Suppressor macrophage treated with lipopolysaccharide for 1 hour (primary cell): ENCODE measurements at places on chromosomes 3 and 15.

GRCh38 chr15:92749216-92749615, 93.6 kb upstream of the FAM174B start:
- DNase-seq: no peak

DNA sequence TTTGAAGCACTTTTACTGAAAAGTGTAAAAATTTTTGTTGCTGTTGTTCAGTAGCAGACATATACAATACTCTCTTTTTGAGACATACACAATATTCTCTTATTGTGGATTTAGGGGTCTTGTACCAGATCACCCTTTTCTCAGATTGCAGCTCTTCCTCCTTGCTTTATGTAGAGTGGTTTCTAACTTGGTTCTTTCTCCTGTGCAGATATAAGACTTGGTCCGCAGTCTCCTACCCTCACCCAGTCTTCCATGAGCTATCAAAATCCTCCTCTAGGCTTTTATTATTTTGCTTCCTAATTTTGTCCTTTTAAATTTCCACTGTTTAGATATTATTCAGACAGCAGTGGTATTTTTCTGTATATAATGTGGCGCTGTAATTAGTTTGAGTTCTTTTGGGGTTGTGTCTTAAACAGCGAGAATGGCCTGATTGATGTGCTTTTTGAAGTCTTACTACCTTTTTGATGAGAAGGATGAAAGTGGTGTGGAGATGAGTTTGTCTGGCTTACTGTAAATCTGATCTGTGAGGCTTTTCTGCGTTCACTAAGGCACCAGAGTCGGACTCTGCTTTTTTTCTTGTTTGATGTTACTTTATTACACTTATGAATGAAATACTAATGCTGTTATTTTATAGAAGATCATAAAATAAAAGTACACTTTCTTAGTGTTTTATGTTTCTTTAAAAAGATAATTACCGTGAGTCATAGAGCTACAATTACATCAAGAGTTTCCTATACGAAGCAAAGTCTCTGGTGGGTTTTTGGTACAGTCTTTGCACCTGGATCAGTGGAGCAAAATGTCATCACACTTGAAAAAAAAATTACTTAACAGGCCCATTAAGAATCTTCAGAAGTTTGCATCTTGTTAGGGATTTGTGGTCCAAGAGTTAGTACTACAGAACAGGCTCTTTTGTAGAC, 27.8 kb downstream of the FNDC3B start:
- no peak for DNase-seq

DNA sequence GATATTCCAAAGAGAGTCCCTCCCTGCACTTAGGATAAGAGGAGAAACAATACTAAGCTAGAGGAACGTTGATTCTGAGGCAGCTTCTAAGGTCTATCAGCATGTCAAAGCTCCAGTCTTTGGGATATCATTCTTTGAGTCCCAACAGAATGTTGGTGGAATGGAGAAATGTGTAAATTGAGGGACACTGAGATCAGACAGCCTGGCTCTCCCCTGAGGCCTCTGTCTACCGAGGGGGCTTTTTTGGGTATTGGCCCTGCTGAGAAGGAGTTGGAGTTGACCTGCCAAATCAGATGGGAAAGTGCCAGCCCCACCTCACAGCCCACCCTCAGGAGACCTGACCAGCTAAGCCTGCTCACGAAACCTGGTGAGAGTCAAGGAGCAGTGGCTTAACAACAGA, 27.6 kb upstream of the LRTM1 start:
- DNase-seq: no peak

GRCh38 chr3:11438646-11439045, 166.4 kb downstream of the ATG7 start:
- DNase-seq: no peak

GRCh38 chr15:68042156-68042854, 11.8 kb upstream of the PIAS1 start:
- no peak for DNase-seq

GRCh38 chr15:37017031-37017625, 83.2 kb downstream of the MEIS2 start:
- DNase-seq: no peak

GRCh38 chr3:124296406-124296805, 304.5 kb upstream of the ROPN1 start:
- no peak for DNase-seq

GRCh38 chr15:57323806-57324589, 52.3 kb upstream of the CGNL1 start:
- no peak for DNase-seq
